ENCODE measurements at places on chromosomes 5 and 9. TPM values are rescaled to one million over a fixed set of nuclear protein-coding genes. Genes with fewer than 3 reads are reported as not detected.

The ZBTB34 gene
- total RNA-seq = 4.3 TPM

The PCDHA2 gene
- total RNA-seq = not detected

The NEUROG1 gene
- total RNA-seq = not detected

The PCSK1 gene
- not detected for total RNA-seq

The CEL gene
- 3.1 TPM for total RNA-seq

The GPX3 gene
- 1.1 TPM for total RNA-seq

The CARD9 gene
- 3.4 TPM for total RNA-seq

The UGT3A1 gene
- total RNA-seq = not detected

The SPATA31D4 gene
- not detected for total RNA-seq

The KCNV2 gene
- not detected for total RNA-seq

The LRRC19 gene
- not detected for total RNA-seq

The IFNA2 gene
- total RNA-seq = not detected

The CCNH gene
- 52.6 TPM for total RNA-seq

- DNase-seq = peak; percentile 14
These were observed 577 bp downstream of the RNF145 start for GRCh38 chr5:159208514-159209437.

- no peak for DNase-seq
These were observed 14.3 kb downstream of the IER5L start for GRCh38 chr9:129163753-129164152.

- DNase-seq = no peak
These were observed 24.9 kb downstream of the LPCAT1 start for GRCh38 chr5:1498623-1499416.

GRCh38 chr9:7315116-7315515, 484.5 kb downstream of the DMAC1 start:
- DNase-seq = no peak

DNA sequence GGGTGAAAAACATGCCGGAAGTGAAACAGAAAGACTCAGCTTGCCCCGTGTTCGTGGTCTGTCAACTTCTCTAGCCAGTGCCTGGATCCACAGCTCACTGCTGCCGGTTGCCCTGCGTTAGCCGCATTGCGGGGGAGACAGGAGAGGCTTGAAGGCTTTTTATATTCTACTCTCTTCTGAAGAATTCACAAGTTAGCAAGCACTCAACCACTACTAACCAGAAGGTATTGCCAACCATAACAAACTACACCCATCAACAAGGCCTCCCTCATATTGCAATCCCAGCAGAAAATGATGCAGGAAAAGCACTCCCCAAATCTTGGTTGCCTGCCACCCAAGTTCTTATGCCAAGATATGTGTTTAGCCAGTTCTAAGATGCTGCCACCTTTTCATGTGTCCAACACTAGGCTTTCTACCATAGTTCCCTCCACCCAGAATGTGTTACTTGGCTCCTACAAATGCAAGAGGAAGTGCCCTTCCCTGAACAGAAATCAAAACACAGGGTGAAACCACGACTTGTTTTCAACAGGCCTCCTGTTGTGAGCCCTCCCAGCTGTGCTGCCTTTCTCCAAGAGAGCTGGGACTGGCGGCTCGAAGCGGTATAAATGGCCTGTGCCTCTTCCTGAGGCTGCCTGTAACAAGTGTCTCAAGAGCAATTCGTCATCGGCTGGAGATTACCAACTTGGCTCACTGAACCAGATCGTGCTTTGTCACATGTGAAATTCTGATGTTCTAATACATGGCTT, 129.0 kb downstream of the SNX18 start:
- peak; percentile 30 for DNase-seq

- no peak for DNase-seq
These were observed 553.8 kb upstream of the CDH9 start for GRCh38 chr5:27592231-27592630.

- DNase-seq = no peak
These were observed 56.5 kb upstream of the TRPM3 start for GRCh38 chr9:71177901-71178300.

GRCh38 chr9:112203536-112203935, 28.4 kb upstream of the SUSD1 start:
- DNase-seq = no peak

- no peak for DNase-seq
These were observed 375.5 kb downstream of the CTNND2 start for GRCh38 chr5:11528720-11529119.

DNA sequence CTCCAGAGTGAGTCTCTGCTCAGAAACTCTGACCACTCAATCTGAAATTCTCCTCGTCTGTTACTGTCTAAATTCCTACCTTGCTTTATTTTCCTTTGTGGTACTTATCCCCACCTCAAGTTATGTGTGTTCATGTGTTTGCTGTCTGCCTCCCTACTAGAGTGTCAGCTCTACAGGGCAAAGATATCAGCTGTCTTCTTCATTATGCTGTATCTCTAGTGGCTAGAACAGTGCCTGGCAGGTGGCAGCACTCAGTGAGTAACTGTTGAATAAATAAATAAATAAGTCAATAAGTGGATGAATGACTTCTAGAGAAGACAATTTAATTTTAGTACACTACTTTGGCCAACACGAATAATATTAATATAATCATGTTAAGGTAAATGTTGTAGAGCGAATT, 92.3 kb downstream of the BOD1 start:
- no peak for DNase-seq

DNA sequence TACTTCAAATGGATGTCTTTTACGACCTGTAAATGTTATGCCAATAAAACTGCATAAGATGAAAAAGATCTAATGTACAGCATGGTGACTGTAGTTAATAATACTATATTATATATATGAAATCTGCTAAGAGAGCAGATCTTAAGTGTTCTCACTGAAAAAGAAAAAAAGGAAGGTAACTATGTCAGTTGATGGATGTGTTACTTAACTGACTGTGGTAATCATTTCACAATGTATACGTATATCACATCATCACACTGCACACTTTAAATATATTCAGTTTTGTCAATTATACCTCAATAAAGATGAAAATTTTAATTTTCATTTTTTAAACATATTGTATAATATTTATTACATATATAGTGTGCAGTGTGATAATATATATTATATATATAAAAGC, 31.9 kb downstream of the THBS4 start:
- no peak for DNase-seq

DNA sequence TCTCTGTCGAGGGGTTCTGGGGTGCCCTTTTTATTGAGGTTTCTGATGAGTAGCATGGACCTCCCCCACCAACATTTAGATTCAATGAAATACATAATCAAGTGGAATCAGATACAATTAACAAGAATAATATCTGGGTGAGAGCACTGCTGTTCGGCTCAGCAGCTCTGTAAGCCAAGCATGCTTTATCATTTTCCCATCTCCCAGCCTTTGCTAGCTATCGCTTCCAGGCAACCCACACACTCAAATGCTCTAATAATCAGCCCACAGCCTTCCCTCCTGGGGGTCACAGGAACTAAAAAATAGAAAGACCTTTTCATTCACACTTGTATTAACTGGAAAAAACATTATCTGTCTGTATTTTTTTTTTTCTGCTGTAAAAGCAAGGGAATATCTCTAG, 8.9 kb downstream of the PLPPR1 start:
- DNase-seq = no peak

DNA sequence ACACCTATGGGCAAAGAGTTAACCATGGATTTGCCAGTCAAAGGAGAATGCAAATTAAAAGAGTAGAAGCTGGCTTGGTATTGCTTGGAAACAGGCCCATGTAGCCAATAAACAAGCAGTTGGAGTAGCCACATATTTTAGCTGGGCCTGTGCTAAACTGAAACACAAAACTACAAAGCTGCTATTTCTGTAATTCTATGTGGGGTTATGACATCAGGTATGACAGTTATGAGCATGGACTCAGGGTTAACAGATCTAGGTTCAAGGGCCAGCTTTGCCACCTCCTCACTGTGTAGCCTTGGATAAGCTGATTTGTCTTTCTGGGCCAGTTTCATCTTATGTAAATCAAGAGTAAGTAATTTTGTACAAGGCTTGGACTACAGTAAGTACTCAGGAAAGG, 142.7 kb downstream of the PIP5K1B start:
- no peak for DNase-seq

DNA sequence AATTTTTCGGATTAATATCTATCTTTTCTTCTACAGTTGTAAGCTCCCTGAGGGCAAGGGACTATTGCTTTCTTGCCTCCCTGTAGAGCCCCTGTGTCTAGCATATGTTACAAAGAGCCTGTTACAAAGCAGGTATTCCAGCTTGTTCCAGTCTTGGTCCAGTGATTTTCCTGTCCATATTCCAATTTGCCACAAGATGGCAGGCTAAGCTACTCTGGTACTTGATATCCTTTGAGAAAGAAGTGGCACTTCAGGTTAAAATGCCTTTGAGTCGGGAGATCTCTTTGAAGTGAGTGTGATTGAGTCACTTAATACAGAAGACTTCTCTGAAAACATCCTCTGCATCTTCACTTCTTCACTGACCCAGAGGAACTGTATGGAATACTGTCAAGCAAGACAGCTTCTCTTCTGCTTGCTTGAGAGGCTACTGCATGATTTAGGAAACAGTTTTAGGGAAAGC, 24.5 kb downstream of the CAVIN4 start:
- no peak for DNase-seq

- no peak for DNase-seq
These were observed 176.3 kb upstream of the SEMA6A start for GRCh38 chr5:116750631-116751580.

DNA sequence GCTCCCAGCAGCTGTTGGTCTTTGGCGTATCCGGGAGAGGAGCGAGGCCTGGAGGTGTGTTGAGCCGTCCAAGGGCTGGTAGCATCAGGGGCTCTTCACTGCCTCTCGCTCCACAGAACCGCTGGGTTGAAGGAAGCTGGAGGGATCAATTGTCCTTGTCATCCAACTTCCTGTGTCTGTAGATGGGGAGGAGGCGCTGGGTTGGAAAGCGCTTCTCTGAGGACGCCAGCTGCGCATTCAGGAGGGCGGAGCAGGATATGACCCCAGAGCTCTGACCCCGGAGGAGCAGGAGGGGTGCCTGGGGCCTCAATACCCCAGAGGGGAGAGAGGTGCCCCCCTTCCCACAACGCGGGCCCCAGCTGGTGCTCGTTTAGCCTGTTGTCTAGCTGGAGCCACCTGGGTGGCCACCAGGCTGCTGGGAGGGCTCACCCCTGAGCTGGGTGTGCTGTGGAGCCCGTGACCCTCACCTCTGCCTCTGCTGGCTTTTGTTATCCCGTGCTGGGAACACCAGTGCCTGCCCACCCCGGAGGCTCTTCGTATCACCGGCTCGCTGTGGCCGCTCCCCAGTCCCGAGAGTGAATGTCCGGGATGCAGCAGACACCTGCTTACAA, 2.0 kb upstream of the DBH start:
- DNase-seq = no peak

- DNase-seq = no peak
These were observed 1.8 kb downstream of the IRX1 start for GRCh38 chr5:3597167-3598007.

DNA sequence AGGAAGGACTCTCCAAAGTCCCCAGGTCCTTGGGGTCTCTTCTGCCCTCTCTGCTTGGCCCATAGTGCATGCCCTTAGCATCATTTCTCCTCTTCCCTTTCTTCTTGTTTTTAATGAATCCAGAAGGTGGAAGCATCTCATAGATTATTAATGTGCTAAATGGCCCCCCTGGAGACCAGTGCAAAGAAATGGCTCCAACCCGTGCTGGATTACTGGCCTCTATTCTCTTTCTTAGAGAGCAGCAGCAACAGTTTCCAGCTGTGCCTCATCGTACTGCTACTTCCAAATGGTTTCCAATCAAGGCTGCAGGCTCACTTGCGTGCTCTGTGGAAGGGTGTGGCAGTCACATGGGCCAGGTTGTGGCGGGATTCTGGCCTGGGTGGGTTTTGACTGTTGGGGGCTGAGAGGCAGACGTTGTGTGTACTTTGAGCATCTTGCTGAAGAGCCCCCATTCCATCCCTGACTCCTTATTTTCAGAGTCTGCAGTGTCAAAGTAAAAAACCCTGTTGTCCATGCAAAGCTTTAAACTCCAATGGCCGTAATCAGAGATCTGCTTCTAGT, 139.7 kb downstream of the GABBR2 start:
- no peak for DNase-seq

DNA sequence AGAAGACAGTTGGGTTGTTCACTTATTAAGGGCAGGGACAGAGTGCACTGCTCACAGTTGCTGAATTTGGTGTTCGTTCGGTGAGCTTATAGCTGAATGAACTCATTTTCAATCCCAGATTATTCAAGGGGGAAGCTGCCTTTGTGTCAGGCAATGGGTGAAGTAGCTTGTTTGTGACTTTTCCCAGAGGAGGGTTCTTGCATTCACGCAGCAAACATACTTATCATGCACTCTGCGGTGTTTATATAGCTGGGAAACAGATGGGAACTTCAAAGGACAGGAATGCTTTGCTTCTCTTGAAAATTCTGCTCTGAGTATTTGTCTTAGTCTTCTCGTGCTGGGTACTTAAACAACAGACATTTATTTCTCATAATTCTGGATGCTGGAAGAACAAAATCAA, 64.7 kb upstream of the ABCA1 start:
- no peak for DNase-seq

DNA sequence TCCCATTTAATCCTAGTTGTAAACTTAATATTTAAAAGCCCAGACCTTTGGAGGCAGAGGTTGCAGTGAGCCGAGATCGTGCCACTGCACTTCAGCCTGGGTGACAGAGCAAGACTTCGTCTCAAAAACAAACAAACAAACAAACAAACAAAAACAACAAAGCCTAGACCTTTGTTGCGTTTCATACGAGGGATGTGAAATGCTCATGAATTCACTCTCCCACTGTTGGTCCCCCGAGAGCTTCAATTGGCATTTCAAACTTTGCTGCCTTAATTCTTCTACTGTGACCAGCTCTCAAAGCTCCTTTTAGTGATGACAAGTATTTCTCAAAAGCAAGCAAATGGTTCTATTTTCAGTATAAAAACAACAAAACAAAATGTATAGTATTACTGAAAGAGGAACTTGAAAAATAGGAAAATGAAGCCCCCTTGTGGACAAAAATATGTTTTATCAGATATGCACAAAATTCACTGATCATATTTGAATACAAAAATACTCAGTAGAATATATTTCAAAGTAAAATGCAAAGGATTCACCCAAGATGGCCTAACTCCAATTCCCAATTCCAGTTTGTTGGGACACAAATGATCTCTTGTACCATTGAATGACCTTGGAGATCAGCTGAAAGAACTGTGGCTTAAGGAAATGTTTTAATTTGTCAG, 140.4 kb downstream of the ESM1 start:
- DNase-seq = no peak

- DNase-seq = no peak
These were observed 254.6 kb downstream of the TMEM167A start for GRCh38 chr5:82822634-82822927.

DNA sequence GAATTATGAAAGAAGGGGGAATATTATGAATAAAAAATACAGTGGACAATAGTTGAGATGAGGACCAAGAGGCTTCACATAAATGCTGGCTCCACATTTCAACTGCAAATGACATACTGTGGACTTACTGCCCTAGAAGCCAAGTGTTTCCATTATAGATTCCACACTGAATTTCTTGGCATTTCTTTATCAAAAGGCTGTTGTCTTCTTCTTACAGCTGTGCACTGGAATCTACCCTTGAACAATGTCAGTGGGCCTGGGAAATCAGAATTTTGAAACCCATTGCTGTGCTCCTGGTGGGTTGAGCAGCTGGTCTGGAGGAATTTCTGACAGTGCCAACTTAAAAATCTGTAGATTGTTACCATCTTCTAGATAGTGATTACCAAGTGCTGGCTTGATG, 49.9 kb downstream of the TNC start:
- DNase-seq = no peak

GRCh38 chr5:107147589-107147988, 523.1 kb downstream of the EFNA5 start:
- no peak for DNase-seq
